ENCODE measurements at places on chromosomes 4 and X. TPM values are rescaled to one million over a fixed set of nuclear protein-coding genes. Genes with fewer than 3 reads are reported as not detected.

DNA sequence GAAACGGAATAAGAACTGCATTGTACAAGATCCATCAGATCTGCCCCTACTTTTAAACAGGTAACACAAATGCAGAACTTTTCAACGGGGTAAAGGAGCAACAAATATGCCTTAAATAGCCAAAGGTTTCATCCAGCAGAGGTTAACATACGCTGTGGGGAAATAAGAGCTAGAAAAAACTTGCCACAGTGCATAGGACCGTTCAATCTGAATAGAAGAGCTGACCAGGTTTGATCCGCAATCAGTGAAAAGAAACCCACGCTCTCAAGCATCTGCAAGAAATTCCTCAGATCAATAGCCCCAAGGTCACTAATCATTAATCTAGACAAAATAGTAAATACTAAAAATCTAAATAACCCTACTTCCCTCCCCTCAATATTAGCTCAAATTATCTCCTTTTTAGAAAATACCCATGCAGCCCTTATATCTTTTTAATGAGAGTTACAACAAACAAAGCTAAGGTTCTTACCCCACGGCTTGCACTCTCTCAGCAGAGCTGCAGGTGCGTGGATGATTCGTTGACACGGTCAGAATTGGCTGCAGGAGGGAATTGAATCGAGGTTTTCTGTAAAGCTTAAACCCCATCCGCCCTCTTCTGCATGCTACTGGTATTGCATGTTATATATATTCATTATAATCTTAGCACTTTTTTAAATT, at the start of gene TLR10:
TSS of gene TLR10 (minus strand) at position 539 of the 657 bp plus-strand sequence. CDS start 7,400 bp downstream, outside the sequence.
- no peak for DNase-seq

Gene CSAG1
- not detected for total RNA-seq

GRCh38 chr4:1730532-1731135, 9.3 kb downstream of the TACC3 start:
- DNase-seq = no peak

Gene UCHL1
- 839 TPM for total RNA-seq

Gene ADH1B
- 0.16 TPM for total RNA-seq

Gene SRPX2
- total RNA-seq = 1.2 TPM

- no peak for DNase-seq
Observed at GRCh38 chr4:88907478-88907877, 149.5 kb downstream of the FAM13A start.

Data from occipital lobe (tissue), 3 donors.